ENCODE measurements at places on chromosomes 4 and X. TPM values are rescaled to one million over a fixed set of nuclear protein-coding genes. Genes with fewer than 3 reads are reported as not detected.

- DNase-seq = peak; percentile 38
These were observed 47.7 kb downstream of the TIGD2 start for GRCh38 chr4:89158884-89159503.

DNA sequence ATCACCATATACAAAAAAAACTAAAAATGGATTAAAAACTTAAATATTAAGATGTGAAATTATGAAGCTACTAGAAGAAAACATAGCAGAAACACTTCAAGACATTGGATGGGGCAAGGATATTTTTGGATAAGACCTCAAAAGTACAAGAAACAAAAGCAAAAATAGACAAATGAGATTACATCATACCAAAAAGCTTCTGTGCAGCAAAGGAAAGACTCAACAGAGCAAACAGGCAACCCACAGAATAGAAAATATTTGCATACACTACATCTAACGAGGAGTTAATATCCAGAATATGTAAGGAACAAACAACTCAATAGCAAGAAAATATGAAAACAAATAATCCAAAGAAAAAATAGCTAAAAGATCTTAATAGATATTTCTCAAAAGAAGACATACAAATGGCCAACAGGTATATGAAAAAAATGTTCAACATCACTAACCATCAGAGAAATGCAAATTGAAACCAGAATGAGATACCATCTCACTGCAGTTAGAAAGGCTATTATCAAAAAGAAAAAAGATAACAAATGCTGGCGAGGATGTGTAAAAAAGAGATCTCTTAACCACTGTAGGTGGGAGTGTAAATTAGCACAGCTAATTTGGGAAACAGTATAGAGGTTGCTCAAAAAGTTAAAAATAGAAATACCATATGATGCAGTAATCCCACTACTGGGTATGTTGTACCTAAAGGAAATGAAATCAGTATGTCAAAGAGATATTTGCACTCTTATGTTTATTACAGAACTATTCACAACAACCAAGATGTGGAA lies 17.8 kb upstream of the LRCH2 start:
- no peak for DNase-seq

GRCh38 chr4:142435599-142436235 lies 410.4 kb downstream of the INPP4B start:
- DNase-seq = no peak

GRCh38 chr4:107212565-107212964 lies 176.5 kb upstream of the DKK2 start:
- no peak for DNase-seq

DNA sequence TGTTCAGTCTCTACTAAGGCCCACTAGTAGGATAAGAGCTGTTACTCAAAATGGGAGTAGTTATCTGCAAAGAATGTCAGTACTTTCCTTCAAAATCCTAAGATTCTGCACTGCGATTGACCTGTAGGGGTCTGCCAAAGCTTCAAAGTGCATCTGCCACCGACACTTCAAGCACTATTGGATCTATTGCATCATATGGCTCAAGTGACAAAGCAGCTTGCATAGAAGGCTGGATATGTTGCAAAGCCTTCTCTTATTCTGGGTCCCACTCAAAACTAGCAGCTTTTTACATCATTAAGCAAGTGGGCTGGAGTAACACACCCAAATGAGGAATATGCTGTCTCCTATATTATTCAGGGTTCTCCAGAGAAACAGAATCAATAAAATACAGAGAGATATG lies 115.4 kb upstream of the EMCN start:
- DNase-seq = no peak

The NEUROG2 gene
- not detected for polyA plus RNA-seq

DNA sequence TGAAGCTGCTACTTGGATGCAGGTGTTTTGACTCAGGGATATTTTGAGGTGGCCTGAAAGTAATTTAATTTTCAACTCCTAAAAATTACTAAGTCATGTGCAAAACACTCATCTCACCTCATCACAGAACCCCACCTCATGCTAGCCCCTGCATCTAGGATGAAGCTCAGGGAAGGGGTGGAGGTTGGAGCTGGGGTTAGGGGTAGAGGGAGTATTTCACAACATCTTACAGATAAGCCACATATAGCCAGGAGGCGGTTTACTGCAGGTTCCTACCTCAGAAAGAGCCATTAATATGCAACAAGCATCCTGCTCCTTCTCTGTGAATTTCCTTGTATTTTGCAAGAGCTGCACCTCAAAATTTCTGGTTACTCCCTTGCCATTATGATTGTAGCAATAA lies 70.5 kb upstream of the TSPAN5 start:
- DNase-seq = no peak

DNA sequence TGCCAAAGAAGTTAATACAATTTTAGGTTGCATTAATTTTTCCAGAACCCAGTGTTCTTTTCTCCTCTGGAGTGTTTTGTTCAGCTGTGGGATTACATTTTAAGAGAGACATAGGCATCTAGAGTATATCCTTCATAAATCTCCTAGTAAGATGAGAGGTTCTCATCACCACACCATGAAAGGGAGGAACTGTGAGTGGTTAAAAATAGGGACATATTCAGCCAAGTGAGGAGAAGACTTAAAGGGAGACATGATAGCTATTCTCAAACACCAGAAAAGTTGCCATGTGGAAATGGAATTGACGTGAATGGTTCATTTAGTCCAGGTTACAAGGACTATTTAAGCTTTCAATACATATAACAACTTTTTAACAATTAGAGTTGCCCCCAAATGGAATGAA lies 6.5 kb upstream of the MRPL1 start:
- no peak for DNase-seq
